Panc1 (cell line): ENCODE measurements at places on chromosomes 11 and 22. TPM values are rescaled to one million over a fixed set of nuclear protein-coding genes. Genes with fewer than 3 reads are reported as not detected.

GRCh38 chr11:80860632-80861031 lies 1419.8 kb upstream of the TENM4 start:
- no peaks in the 10 kb centered on the region for H3K4me1 ChIP-seq
- H3K36me3 ChIP-seq: no peaks in the 10 kb centered on the region
- no peak overlapping the region for H3K4me3 ChIP-seq
- no peak for DNase-seq
- H3K27me3 ChIP-seq: no peaks in the 10 kb centered on the region
- no peak overlapping the region for H3K27ac ChIP-seq

- no peak overlapping the region for H3K4me3 ChIP-seq
- peaks cover 4% of the 10 kb centered on the region; the same call in 1 of the 2 replicates for H3K4me1 ChIP-seq
These were observed 17.6 kb upstream of the PPFIA1 start for GRCh38 chr11:70252844-70253243.

Gene DCDC1
- total RNA-seq: not detected

GRCh38 chr11:114228435-114229411 lies 67.5 kb upstream of the NNMT start:
- peaks cover 23% of the 10 kb centered on the region for H3K27me3 ChIP-seq
- H3K27ac ChIP-seq: no peak overlapping the region
- DNase-seq: no peak
- H3K36me3 ChIP-seq: no peaks in the 10 kb centered on the region

DNA sequence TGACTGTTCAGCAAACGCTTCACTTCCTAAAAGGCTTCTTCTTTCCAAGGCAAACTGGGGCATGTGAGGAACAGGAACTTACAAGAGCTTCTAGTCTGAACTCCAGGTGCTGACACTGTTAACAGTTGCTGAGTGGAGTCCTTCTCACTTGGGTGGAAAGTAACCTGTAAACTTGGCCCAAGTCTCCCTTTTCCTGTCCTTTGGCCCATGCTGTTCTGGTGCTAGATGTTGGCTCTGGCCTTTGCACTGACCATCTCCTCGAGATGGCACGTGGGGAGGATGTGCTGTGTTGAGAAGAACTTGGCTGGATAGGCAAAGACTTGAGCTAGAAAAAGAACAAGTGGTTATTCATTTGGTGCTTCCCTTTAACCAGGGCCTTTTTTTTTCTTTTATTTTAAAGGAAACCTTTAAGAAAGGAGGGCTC lies 53.6 kb downstream of the PTPRJ start:
- DNase-seq: no peak
- H3K36me3 ChIP-seq: no peaks in the 10 kb centered on the region
- H3K27me3 ChIP-seq: no peaks in the 10 kb centered on the region
- peaks cover 10% of the 10 kb centered on the region for H3K4me1 ChIP-seq

- H3K4me3 ChIP-seq: no peak overlapping the region
- no peaks in the 10 kb centered on the region for H3K36me3 ChIP-seq
- no peak for DNase-seq
These were observed 12.1 kb downstream of the DERL3 start for GRCh38 chr22:23826510-23827350.

Gene OR2AT4
- total RNA-seq: not detected

DNA sequence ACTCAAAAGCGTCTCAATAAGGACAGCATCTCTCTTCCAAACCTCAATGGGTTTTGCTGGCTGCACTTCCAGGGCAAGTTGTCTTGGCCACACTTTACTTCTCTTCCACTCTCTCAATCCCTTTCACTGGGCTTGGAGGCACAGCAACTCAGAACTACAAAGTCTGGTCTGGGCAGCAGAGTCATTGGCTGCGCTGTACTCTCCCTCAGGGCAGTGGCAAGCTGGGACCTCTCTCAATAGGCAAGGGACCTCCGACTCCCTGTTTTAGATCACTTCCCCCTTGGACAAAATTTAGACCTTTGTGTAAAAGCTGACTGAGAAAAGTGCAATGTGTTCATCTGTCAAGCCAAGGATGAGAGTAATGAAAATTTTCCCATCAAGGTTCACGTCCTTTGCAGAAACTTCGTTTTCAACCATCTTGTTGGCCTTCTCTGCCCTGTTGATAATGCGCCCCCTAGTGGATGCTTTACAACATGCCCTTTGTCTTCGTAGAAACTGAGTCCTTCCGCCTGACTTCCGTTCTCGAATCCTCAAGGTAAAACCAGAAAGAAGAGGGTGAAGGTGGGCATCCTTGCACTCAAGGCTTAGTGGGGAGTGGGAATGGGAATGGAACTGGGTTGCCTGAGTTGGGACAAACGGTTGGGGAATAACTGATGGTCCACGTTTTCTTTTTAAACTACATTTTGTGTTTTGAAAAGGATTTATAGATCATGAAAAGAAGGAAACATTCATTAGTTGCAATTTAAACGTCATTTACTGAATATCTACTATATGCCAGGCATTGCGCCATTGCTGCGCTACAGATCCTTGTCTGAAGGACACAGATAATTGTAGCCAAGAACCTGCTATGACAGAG lies 99.1 kb downstream of the CD44 start:
- H3K4me3 ChIP-seq: no peak overlapping the region
- H3K27ac ChIP-seq: peak overlapping the region; percentile 25
- no peaks in the 10 kb centered on the region for H3K36me3 ChIP-seq
- H3K27me3 ChIP-seq: no peaks in the 10 kb centered on the region
- no peak for DNase-seq

DNA sequence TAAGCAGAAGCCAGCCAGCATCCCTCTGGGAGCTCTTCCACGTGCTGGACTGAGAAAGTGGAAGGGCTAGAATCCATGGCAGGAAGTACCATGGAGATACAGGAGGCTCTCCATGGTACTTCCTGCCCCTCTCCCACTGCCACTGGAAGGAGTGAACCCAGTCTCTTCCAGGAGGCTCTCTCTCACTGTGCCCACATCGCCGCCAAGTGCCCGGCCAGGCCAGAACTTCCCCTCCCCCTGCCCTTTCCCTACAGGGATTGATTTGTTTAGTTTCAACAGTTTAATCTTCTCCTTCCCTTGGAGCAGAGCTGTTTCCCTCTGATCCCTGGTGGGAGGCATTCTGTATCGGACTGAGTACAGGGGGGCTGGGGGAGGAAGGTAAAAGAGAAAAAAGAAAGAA lies 133.6 kb downstream of the DSCAML1 start:
- DNase-seq: no peak
- no peaks in the 10 kb centered on the region for H3K27me3 ChIP-seq

DNA sequence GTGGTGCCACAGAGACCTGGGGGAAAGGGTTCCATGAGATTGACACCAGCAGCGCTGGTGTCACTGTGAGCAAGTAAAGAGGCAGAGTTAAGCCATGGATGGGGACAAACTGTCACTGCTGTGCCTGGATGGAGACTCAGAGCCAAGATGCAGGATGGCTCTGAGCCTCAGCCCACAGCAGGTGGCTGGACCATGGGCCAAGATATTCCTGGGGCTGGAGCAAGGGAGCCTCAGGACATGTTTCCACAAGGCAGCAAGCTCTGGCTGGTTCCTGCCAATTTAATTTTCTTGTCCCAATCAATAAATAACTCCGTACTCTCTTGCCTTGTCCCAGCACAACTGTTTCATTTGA lies 23.0 kb downstream of the MYO18B start:
- no peak overlapping the region for H3K27ac ChIP-seq
- no peak overlapping the region for H3K4me3 ChIP-seq
- no peaks in the 10 kb centered on the region for H3K36me3 ChIP-seq
- H3K27me3 ChIP-seq: no peaks in the 10 kb centered on the region

- no peaks in the 10 kb centered on the region for H3K36me3 ChIP-seq
- H3K27me3 ChIP-seq: no peaks in the 10 kb centered on the region
- no peak overlapping the region for H3K4me3 ChIP-seq
- no peak for DNase-seq
- no peaks in the 10 kb centered on the region for H3K4me1 ChIP-seq
- H3K27ac ChIP-seq: no peak overlapping the region
These were observed 69.7 kb upstream of the BMAL1 start for GRCh38 chr11:13207665-13208594.
